ENCODE measurements at places on chromosomes 5 and 9.
A peak's percentile ranks its signal among the peaks of the same experiment; 100 is the strongest.

DNA sequence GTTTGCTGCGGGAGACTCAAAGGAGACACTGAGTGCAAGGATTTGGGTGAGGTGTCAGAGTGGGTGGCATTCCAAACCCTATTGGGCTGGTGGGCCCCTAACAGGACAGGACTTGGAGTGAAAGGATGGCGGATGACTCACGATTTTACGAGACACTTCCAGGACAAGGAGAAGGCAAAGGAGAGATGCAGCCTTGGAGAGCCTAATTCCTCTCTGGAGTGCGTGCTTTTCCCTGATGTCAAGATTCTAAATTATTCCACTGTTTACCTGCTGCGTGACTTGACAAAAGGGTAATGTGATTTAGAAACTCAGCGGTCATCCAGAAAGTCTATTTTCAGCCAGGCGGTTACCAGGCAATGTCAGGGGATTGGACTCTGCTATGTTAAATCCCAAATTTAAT, 41.6 kb upstream of the CD180 start:
- no peak for DNase-seq

- DNase-seq, result no peak
These were observed 1.4 kb upstream of the ANKRD33B start for GRCh38 chr5:10562201-10563109.

- DNase-seq, result peak; percentile 18
These were observed 49.2 kb upstream of the PPP1R2B start for GRCh38 chr5:156800929-156801328.

GRCh38 chr5:150009671-150010387, 9.3 kb downstream of the HMGXB3 start:
- DNase-seq, result no peak

DNA sequence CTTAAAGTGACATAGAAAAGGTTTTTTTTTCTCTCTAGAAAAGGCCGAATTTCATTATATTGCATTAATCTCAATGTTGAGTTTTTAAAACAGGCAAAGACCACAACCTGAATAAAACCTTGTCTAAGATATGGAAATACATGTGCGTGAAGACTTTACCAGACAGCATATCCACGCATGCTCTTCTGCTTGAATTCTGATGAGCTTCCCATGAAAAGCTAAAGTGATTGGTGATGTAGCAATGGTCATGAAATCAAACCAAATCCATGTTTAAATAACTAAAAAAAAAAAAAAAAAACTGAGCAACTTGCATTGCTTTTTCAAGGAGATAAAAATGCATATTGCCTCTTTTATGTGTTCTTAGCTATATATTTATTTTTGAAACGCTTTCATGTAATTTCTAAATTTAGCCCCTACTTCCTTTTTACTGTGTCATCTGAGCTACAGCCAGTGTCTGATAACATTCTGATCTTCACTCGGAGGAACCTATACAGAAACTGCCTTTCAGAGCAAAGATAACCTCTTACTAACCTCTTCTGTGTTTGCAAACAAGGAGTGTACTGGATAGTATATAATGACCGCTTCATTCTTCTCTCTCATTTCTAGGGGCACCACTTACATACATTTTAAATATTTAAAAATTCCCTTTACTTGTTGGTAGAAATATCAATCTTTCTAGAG, 179.1 kb upstream of the GNA14 start:
- no peak for DNase-seq

GRCh38 chr5:119055294-119055693, 15.6 kb upstream of the DMXL1 start:
- DNase-seq, result no peak

GRCh38 chr5:109455598-109456096, 45.9 kb upstream of the PJA2 start:
- DNase-seq, result peak; percentile 37

- DNase-seq, result no peak
These were observed 74.7 kb downstream of the ZFAND5 start for GRCh38 chr9:72290311-72290710.

GRCh38 chr5:137113161-137113560, 386.0 kb downstream of the SPOCK1 start:
- no peak for DNase-seq

DNA sequence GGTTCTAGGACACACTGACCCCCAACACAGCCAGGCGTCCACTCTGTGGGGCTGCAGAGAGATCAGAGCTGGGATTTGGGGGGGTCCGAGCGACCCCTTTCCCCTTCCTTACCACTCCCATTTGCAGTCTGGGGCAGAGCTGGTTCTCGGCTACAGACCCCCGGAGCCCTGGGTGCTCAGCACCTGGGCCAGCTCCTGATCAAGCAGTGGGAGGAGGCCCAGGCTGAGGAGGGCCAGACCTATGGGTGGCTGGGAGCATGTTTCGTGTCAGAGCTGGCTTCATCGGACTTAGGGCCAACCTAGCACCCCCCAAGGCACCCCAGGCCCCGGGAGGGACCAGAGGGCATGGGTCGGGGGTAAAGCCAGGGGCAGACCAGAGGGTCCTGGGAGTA, 7.6 kb downstream of the GRIN1 start:
- no peak for DNase-seq

- no peak for DNase-seq
These were observed 186.1 kb downstream of the PDZD2 start for GRCh38 chr5:31824869-31825517.

DNA sequence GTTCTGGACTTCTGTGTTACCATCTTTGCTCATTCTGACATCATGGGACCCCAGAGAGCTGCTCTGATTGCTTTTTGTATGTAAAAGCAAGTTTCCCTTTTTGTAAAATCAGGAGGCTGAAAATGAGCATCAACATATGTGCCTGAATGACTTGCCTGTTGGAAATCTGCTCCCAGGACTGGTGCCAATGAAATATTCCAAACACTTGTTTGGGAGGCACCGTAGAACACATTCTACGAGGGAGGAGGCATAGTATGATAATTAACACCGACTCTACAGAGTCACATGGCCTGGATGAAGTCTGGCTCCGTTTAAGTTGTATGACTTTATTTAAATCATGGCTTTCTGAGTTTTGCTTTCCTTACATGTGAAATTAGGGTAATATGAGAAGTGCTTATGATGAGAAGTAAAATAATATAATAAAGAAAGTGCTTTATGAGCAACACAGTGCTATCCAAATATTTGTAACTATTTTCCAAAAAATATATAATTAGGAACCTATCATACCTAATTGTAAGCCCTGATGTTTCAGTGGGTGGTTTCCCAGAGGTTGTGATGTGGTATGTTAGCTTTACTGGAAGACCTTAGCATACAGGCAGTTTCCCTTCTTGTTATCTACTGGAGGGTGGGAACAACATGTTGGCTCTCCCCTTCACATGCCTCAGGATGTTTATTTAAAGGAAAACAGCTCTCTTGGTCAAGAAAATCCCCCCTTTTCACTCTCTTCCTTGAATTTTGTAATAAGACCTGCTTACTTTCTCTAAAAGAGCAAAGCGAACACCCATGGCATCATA, 238.1 kb downstream of the FBXL7 start:
- DNase-seq, result no peak

GRCh38 chr5:105807290-105807689, 1863.4 kb downstream of the EFNA5 start:
- no peak for DNase-seq

DNA sequence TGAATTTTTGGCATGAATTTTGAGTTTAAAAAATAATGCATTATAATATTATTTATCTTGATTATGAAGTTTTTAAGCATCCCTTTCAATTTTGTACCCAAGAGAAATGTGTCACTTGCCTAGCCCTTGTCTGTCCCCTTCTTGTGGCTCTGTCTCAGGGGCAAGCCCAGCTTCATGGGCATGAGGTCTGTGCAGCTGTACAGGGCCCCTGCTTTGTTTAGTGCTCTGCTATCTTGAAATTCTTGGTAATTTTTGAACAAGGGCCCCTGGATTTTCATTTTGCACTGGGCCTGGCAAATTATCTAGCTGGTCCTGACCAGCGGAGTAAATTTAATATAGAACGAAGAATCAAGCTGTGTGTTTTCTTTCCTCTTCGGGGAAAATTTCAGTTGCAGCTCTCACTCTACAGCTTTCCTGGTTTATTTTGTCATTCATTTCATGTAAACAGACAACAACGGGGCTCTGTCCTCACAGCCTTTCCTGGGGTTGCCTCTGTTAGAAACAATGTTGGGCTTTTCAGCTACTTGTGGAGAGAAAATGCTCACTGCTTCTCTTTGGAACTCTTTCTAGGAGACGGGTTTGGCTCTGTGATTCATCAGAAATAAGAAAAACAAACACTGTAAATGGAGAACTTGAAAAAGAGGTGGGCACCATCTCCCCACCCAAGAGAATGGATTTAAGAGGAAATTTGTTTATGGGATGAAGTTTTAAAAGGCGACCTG, 41.1 kb downstream of the LIX1 start:
- DNase-seq, result peak; percentile 92

DNA sequence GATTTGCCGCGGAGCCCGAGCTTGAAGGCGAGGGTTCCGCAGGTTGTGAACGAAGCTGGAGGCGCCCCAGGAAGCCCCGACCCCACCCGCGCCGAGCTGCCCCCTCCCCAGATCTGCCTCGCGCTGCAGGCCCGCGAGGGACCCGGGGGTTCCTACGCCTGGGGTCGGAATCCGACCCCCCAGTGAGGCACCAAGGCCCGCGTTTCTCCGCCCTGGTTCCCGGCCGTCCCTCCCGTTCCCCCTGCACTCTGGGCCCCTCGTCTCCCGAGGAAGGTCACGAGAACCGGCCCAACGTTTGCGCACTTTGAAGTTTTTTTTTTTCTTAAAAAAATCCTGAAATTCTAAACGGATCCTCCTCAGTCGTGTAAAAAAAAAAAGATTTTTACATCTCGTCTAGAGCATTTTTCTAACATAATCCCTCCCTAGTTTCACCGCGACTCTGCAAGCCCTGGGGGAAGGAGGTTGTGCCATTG, 880 bp upstream of the GFPT2 start:
- DNase-seq, result no peak

- peak; percentile 37 for DNase-seq
These were observed 46.6 kb downstream of the ATG10 start for GRCh38 chr5:82018462-82018861.

GRCh38 chr5:134449167-134449566, 37.5 kb upstream of the CDKN2AIPNL start:
- no peak for DNase-seq

DNA sequence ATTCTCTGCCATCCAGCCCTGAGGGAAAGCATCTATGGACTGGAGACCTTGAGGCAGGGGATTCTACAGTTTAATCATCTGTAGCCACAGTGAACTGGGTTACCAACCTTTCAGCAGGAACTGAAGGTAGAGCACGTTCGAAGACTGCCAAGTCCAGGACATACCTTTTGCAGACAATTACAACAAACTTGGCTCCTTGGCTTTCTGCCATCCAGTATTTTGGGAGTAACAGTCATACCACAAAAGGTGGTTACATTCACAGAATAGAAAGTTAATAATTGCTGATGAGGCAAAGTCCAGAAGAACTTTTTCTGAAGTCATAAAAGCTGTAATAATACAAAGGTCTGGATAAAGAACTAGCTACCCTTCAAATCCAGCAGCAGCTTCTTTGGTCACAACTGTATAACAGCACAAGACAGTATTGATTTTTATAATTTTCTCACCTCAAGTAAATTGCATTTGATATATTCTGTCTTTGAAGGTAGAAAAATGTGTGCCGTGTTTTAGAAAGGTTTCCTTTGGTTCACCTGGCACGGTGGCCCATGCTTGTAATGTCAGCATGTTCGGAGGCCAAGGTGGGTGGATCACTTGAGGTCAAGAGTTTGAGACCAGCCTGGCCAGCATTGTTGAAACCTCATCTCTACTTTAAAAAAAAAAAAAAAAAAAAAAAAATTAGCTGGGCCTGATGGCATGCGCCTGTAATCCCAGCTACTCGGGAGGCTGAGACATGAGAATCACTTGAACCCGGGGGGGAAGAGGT, 236.6 kb downstream of the NR3C1 start:
- DNase-seq, result no peak

DNA sequence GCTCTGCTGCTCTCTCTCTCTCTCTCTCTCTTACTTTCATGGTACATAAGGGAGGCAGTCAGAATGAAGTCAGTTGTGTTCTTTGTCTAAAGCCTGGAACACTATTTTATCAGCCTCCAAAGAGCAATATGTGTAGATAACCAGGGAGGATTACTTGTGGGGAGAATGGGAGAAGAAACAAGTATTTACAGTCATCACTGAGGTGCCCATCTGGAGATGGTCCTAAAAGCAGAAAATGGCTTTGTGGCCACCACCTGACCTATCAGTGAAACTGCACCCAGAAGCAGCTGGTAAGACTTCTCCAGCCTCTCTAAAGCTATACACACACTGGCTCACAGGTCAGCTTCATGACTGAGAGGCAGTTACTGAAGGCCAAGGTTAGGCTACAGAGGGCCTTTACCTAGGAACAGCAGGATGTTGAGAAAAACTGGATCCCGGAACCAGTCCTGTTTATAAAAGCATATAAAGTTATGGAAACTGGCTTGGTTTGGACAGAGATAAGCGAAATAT, 75.1 kb downstream of the MRPS27 start:
- DNase-seq, result peak; percentile 88

DNA sequence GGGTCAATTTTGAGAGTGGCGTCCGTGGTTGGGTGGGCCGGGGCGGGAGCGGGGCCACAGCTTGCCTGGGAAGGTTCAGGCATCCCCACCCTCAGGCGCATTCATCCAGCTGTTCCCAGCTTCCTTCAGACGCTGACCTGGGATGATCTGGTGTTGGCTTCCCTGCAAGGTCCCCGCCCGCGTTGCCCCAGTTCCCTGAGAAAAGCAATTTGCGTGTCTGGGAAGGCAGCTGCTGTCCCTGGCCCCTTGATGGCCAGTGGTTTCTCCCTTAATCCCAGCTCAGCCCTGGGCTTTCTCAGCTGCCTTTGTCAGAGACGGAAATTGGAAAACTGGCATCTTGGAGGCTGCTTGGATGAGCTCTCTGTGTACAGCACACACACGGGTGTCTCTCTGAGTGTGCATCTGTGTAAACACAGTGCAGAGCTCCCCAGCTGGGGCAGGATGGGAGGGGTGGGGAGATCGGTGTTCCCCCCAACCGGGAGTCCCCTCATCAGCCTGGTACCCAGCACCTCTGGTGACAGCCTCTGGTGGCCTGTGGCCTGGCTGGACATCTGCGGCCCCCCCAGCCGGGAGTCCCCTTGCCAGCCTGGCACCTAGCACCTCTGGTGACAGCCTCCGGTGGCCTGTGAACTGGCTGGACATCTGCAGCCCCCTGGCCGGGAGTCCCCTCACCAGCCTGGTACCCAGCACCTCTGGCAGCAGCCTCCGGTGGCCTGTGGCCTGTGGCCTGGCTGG, 94.0 kb downstream of the COL5A1 start:
- peak; percentile 3 for DNase-seq

GRCh38 chr5:61817472-61818326, 485.6 kb downstream of the ZSWIM6 start:
- DNase-seq, result peak; percentile 81

GRCh38 chr5:95162231-95162992, 122.5 kb downstream of the MCTP1 start:
- no peak for DNase-seq

DNA sequence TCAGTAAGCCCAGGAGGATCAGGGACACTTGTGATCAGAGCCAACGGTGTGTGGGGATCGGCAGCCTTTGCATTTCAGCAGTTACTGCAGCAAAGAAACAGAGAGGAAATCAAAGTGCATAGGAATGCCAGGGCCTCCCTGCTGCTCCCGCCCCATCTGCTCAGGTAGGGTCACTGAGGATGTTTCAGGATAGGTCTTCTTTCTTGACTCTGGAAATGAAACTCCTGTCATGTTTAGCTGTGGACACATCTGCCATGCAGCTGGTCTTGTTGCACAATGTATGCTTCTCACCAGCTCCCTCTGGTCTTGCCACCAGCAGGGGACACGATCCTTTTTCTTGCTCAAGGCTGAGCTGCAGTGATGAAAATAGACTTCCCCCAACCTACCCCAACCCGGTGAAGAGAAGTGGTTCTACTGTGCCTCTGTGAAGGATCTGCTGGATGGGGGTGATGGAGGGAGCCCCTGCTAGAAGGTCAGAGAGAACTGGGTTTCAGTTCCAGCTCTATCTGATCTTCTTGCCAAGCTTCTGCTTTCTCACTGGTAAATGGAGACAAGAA, 185.2 kb upstream of the KLF4 start:
- peak; percentile 64 for DNase-seq

Data from globus pallidus (tissue), 1 donor.